ENCODE measurements at places on chromosomes 6 and 20. TPM values are rescaled to one million over a fixed set of nuclear protein-coding genes. Genes with fewer than 3 reads are reported as not detected.

The TSPO2 gene
- total RNA-seq = not detected

The BACH2 gene
- 5.8 TPM for total RNA-seq

The OR2B3 gene
- not detected for total RNA-seq

The LY86 gene
- total RNA-seq = 0.61 TPM

The REM1 gene
- not detected for total RNA-seq

The KHDC1L gene
- 0.50 TPM for total RNA-seq

The FAM50B gene
- total RNA-seq = 7.3 TPM

The C20orf144 gene
- total RNA-seq = 0.12 TPM

The TCF15 gene
- total RNA-seq = 0.36 TPM

The LY6G6F gene
- not detected for total RNA-seq

Data from natural killer cell treated with Interleukin-12 subunit alpha and Interleukin-12 subunit beta and Interleukin-15 and Interleukin-18, amount 100 ng/mL, for 72 hours (primary cell).